B cell (primary cell): ENCODE measurements at places on chromosomes 11 and 22.

DNA sequence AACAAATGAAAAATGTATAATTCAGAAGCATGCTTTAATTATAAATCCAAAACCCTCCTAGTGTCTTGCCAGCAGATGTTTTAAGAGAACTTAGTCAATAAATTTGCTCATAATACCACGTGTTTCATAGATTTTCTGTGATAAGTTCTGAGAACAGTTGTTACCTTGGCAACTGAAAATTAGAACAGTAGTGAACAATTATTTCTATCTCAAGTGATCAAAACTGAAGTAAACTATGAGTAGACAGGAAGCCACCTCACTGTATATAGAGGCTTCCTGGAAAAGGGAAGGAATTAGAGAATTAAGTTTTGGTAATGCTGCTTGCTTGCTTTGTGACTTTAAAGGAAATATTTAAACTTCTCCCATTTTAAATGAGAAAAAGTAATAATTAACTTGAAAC, 266.0 kb upstream of the ANO3 start:
- DNase-seq, result no peak

GRCh38 chr11:20844630-20845029, 175.2 kb downstream of the NELL1 start:
- DNase-seq, result no peak

- DNase-seq, result no peak
Measured at GRCh38 chr11:112212710-112213109, 13.5 kb upstream of the PTS start.

- DNase-seq, result no peak
Measured at GRCh38 chr11:78830277-78830819, 255.7 kb upstream of the NARS2 start.

- no peak for DNase-seq
Measured at GRCh38 chr11:35622070-35622469, 3.8 kb downstream of the FJX1 start.
